ENCODE measurements at places on chromosomes 16 and 17.

DNA sequence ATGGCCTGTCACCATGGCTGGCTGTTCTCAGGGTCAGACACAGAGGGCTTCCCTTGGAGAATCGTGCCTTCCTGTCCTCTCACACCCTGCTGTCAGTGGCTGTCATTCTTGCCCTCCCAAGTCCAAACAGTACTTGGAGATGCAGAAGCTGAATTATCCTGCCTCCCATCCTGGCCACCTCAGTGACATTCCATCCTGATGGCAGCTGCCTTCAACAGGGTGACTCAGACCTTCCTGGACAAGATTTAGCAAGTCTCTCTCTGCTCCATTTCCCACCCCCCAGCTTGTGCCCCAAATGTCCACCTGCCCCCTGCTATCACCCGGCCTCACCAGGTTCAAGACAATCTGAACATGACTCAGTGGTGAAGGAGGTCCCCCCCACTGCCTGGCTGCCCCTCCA is 4.8 kb upstream of the KRT36 start:
- no peak for DNase-seq

DNA sequence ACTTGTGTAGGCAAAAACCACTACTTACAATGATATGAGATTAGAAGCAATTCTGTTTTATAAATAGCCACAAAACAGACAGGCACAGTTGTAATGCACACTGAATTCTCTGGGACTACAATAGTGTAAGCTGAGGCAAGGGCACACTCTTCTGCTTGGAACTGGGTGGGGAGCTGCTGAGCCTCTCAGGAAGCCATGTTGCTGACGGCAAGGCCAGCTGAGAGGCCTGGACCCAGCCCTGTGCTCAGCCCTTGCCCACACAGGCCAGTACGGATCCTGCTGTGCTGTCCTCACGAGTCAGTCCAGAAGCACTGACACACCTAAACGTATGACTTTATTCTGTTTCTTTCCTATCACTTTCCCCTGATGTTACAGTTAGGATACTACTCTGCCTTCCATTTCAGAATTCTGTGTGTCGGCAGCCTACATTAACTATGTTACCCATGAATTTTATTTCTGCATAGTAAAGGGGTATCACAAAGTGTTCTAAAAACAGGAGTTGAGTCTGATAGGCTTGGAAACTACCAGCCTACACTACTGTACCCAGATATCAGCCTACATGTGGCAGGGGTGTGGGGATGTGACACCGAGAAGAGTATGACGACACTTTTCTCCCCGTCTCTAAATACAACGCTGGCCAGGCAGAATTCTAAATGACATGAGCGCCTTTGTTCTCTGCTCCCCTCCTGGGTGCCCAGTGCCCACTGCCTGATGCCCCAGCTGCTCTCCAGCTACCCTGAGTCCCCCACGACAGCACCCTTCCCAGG is 41.1 kb upstream of the FAAP100 start:
- no peak for DNase-seq

DNA sequence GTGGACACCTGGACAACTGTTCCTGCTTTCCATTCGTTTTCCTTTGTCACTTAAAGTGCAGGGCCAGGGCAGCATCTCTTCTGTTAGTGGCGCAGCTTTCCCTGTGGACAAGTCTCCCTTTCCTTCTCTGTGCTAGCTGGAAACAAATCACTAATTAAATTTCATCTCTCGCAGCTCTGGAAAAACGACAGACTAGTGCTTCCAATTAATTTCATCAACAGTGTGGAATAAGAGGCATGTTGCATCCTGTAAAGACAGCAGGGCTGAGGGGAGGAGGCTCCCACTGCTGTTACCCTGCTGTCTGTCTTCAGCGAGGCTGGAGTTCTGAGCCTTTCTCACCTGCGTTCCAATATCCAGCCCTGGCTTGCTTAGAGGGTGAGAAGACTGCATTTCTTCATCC is 352.1 kb upstream of the HSBP1 start:
- no peak for DNase-seq

DNA sequence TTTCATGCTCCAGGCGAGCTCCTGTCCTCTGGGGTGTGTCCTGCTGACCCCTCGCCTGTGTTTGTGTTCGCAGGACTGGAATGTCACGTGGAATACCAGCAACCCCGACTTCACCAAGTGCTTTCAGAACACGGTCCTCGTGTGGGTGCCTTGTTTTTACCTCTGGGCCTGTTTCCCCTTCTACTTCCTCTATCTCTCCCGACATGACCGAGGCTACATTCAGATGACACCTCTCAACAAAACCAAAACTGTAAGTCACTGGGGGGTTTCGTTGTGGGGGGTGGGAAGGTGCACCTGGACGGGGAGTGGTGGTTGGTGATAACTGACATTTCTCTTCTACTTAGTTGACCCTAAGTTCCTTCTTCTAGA is 58.3 kb downstream of the ABCC1 start:
- no peak for DNase-seq

DNA sequence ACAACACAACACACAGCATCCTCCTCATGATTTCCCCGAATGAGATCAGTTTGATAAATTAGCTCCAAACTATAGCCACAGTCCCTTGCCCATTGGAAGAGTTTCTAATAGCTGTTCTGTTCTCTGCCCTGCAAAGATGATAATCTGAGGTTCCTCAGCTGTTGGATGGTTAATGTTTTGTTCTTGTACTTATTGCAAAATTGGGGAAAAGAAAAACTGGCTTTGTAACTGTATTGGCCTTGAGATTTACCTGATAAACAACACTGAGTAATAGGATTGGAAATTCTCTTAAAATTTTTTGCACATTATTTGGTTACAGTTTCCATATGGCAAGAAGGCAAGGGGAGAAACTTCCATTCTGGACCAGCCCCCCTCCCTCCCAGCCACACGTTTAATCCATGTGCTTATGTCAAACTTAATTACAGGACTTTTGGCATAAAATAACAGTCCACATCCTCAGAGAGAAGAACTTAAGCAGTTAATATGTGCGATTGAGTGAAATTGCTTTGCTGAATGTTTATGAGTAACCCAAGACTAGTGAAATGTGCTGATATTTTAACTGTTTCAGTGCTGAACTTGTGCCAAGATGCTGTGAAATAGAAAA is 119.1 kb upstream of the ZFHX3 start:
- no peak for DNase-seq

DNA sequence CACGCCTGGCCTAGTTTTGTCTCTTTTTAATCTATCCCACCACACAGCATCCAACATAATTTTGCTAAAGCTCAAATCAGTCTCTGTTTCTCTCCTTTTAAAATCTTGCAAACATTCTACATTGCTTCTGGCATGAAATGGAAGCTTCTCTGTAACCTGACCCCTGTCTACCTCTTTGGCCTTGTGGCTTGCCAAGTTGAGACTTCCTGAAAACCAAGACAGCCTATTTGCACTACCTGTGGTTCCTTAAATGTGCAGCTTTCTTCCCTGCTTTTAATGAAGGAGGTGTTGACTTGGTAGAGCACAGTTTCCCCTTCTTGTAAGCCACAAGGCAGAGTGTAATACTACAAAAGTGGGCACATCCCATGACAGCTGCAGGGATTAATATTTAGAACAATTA is 6.0 kb upstream of the CCL3 start:
- DNase-seq, result no peak

DNA sequence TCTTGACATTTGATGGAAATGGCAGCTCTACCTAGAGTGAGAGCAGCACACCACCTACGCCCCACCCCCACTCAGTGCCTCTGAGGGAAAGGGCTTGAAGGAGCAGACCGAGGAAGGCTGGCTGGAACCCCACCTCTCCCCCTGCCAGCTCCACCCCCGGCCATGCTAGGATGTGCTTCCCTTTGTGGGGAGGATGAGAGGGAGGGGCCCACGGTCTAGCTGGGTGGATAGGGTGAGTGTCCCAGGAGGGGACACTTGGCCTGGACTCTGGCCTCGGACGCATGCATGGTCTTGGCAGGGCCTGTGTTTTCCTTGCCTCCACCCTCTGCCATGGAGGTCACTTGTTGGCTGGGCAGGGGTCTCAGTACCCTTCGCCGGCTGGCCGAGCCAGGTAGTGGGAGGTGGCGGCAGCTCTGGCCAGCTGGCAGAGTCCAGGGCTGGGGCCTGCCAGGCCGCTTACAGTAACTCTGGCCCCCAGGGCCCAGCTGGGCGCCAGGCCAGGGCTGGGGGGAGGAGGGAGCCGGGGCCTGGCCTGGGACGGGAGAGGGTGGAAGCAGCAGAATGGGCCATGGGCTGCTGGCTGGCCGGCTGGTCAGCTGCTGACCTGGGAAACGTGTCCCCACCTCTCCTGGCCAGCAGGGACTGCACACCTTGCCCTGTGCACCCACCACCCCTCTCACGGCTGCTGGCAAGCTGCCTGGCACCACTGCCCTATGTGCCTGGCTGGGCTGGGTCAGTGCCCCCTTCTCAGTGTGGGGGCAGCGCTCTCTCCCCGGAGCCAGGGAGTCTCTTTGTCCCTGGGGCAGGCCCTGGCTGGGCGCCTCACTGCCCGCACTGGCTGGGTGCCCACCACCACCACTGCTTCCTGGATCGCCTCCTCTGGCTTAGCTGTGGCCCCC is 23.0 kb downstream of the RARA start:
- DNase-seq, result peak; percentile 30

- no peak for DNase-seq
These were observed 1.6 kb upstream of the ZFHX3 start for GRCh38 chr16:73049511-73049910.

- DNase-seq, result no peak
These were observed 83.0 kb downstream of the OR1D5 start for GRCh38 chr17:2980211-2980903.

DNA sequence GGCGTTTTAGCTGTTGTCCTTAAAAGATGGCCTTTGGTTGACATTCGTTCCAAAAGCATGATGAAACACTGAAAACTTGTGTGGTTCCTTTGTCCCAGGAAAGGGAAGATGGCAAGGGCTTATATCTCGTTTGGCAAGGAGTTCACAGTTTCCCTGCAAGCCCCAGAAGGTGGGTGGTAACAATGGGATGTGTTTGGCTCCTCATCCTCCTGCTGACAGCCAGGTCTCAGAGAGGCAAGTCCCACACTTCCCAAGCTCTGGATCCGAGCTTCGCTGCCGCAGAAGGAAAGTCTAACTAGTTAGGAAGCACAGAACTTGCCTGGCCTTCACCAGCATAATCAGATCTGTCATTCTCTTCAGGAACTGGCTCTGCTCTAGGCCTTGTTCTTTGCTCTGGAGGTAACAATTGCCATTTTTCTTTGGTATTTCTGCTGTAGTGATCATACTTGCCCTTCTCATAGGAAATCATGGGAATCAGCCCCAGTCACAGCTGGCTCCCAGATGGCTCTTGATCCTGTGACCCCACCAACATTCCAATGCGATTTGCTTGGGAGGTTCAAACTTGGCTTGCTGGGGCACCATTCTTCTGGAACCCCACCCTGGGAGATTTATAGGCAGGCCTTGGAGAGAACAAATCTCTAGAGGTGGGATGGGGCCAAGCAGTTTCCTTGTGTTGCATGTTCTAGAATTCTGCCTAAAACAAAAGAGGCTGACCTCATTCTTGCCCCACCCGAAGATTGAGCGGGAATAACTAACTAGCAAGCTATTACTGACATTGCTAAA is 17.9 kb downstream of the KPNA2 start:
- no peak for DNase-seq

- peak; percentile 89 for DNase-seq
These were observed 383.2 kb downstream of the ZFHX3 start for GRCh38 chr16:72664509-72665408.

DNA sequence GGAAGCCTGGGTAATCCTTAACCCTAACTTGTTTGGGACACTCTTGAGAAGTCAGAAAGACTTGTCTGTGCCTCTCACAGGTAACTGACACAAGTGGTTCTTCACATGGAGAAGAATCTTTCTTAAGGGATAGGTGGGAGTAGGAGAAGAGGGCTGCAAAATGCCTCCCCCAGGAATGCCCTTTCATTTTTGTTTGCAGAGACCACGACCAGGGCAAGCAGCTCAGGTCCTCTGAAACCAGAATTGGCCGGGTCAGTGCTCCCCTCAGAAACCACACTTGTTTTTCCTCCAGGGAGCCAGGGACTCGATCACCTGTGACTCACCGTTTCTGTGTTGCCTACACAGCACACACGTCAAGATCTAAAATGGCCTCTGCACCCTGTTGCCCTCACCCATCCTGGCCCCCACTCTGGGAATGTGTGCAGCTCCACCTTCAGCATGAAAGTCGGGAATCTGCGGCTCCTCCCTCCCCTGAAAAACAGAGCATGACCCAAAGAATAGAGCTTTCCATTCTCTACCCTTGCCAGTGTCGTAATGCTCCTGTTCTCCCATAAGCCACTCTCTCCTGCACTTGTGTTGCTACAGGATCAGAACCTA is 36.1 kb downstream of the HNF1B start:
- DNase-seq, result no peak

Measured in NCI-H446 treated with DMSO at 0.1 percent for 48 hours (cell line).